ENCODE measurements at places on chromosomes 16 and 17. TPM values are rescaled to one million over a fixed set of nuclear protein-coding genes. Genes with fewer than 3 reads are reported as not detected.

KCNJ12 gene
- 0.39 TPM for total RNA-seq

COG7 gene
- 27.8 TPM for total RNA-seq

CCL18 gene
- total RNA-seq = not detected

KRT33A gene
- not detected for total RNA-seq

HOXB1 gene
- total RNA-seq = not detected

GABARAP gene
- total RNA-seq = 349 TPM

CES2 gene
- 47.9 TPM for total RNA-seq

MYADML2 gene
- not detected for total RNA-seq

TUBG1 gene
- 12.6 TPM for total RNA-seq

KRTAP9-7 gene
- total RNA-seq = not detected

ERN2 gene
- total RNA-seq = not detected

GP1BA gene
- not detected for total RNA-seq

HOXB4 gene
- total RNA-seq = 0.79 TPM

CBX4 gene
- 15.3 TPM for total RNA-seq

PRR29 gene
- total RNA-seq = under 0.01 TPM

PRDM7 gene
- total RNA-seq = not detected

OTOP3 gene
- not detected for total RNA-seq

TP53TG3B gene
- not detected for total RNA-seq

COPZ2 gene
- total RNA-seq = 26.8 TPM

MRPL58 gene
- total RNA-seq = 19.2 TPM

CLEC19A gene
- 0.54 TPM for total RNA-seq

COX10 gene
- total RNA-seq = 17.7 TPM

NOG gene
- 168 TPM for total RNA-seq

KRTAP2-1 gene
- not detected for total RNA-seq

HLF gene
- total RNA-seq = not detected

CDH1 gene
- 4.3 TPM for total RNA-seq

KRTAP9-4 gene
- total RNA-seq = not detected

CCT6B gene
- 3.1 TPM for total RNA-seq

SYNGR3 gene
- 3.5 TPM for total RNA-seq

C16orf95 gene
- 3.5 TPM for total RNA-seq

GPR179 gene
- under 0.01 TPM for total RNA-seq

KRT33B gene
- not detected for total RNA-seq

SOX8 gene
- 0.39 TPM for total RNA-seq

YPEL2 gene
- total RNA-seq = 13.6 TPM

KRTAP1-1 gene
- total RNA-seq = not detected

GFAP gene
- 0.11 TPM for total RNA-seq

C16orf90 gene
- not detected for total RNA-seq

MSLN gene
- 139 TPM for total RNA-seq

KCNH6 gene
- not detected for total RNA-seq

TPSG1 gene
- not detected for total RNA-seq

CNTNAP1 gene
- 3.1 TPM for total RNA-seq

RASD1 gene
- not detected for total RNA-seq

TNFRSF17 gene
- not detected for total RNA-seq

RAMP2 gene
- total RNA-seq = 0.79 TPM

SAMD14 gene
- total RNA-seq = 0.79 TPM

GPR139 gene
- not detected for total RNA-seq

CHST4 gene
- not detected for total RNA-seq

PRSS22 gene
- 3.9 TPM for total RNA-seq

SCNN1G gene
- not detected for total RNA-seq

CBFA2T3 gene
- total RNA-seq = not detected

CDH3 gene
- 61.6 TPM for total RNA-seq

KRTAP4-1 gene
- not detected for total RNA-seq

WFIKKN2 gene
- total RNA-seq = not detected

MYO15A gene
- total RNA-seq = 2.1 TPM

SLC6A2 gene
- total RNA-seq = not detected

NAGPA gene
- 19.5 TPM for total RNA-seq

ZP2 gene
- not detected for total RNA-seq

DNAH9 gene
- total RNA-seq = not detected

HS3ST3A1 gene
- 0.79 TPM for total RNA-seq
